ENCODE measurements at places on chromosomes 3 and 15. TPM values are rescaled to one million over a fixed set of nuclear protein-coding genes. Genes with fewer than 3 reads are reported as not detected.

DNA sequence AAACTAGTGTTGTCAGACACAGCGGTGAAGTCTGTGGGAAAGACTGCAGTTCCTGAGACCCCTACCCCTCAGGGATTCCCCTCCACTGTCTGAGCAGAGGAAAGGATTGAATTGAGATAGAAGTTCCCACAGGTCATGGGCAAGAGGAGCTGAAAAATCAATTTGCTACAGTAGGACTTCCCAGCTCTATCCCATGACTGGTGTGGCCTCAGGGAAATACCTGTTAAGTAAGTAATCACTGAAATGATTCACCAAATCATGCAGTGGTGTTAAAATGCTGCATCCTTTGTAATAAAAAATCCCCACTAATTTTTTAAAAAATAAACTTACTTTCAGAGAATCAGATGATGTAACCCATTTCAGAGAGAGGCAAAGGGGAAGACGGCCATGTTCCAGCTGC lies 45.0 kb upstream of the SPRED1 start:
- DNase-seq: no peak

Gene LINGO1
- total RNA-seq: not detected

Gene ZWILCH
- 30.3 TPM for total RNA-seq

- DNase-seq: no peak
Observed at GRCh38 chr15:80785811-80786354, 6.7 kb downstream of the CEMIP start.

- no peak for DNase-seq
Observed at GRCh38 chr3:127182848-127183714, 9.8 kb upstream of the PRR23E start.

DNA sequence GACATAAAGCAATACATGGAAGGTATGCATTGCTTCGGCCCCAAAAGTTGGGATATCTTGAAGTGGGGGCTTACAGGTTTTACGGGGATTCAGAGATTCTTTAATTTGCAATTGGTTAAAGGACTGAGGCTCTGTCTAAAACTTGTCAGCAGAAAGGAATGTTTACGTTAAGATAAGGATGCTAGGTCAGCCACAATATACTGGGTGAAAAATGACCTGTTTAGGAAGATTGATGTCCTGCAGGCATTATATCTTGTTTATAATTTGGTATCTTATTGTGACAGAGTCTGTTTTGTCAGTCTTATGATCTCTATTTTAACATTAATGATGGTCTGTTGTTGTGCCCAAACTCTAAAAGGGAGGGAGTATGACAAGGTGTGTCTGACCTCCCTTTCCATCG lies 15.3 kb upstream of the CCNDBP1 start:
- DNase-seq: no peak

GRCh38 chr3:179832333-179832854 lies 179.6 kb downstream of the USP13 start:
- DNase-seq: no peak

Gene SUMF1
- total RNA-seq: 41.6 TPM

- peak; percentile 84 for DNase-seq
Observed at GRCh38 chr3:14472471-14473351, 67.4 kb downstream of the GRIP2 start.

GRCh38 chr3:86837871-86838270 lies 153.1 kb downstream of the VGLL3 start:
- DNase-seq: no peak

- no peak for DNase-seq
Observed at GRCh38 chr15:77009646-77010311, 14.9 kb downstream of the PSTPIP1 start.

DNA sequence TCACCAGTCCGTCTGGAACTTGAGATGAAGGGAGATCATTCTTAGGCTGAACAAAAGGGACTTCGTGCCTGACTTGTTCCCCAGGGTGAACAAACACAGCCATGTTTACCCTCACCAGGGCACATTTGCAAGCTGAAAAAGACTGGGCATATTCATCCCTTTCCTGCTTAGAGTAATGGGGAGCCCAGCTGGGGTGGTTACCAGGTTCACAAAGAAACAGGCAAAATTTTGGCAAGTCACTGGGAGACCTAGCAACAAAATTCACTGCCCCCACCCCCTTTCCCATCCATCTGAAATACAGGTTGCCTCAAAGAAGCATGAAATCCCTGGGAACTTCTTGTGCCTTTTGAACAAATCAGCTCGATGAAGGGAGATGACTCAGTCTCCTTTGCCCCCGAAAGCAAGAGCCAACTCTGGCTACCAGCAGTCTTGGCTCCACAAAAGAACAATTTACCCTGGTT lies 775.0 kb downstream of the SQOR start:
- no peak for DNase-seq

DNA sequence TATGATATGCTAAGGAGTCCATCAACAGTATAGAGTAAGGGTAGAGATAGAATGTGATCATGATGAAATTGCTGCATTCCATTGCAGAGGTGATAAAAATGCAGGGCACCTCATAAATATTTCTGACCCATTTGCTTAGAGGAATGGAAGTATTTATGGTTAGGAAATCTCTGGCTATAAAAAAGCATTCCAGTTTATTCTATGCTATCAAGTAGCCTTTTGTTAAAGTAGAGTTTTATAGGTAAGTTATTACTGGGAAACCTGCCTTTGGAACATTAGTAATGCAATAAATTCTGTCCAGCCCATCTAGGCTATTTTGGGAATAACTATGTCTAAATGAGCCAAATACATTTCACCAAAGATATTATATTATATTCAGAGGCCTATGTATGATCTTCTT lies 19.8 kb upstream of the STRIT1 start:
- DNase-seq: peak; percentile 77

Gene ZPLD1
- total RNA-seq: not detected

Gene BCHE
- total RNA-seq: not detected

GRCh38 chr15:40142428-40142827 lies 18.4 kb upstream of the BUB1B start:
- no peak for DNase-seq

Gene TMC3
- not detected for total RNA-seq

DNA sequence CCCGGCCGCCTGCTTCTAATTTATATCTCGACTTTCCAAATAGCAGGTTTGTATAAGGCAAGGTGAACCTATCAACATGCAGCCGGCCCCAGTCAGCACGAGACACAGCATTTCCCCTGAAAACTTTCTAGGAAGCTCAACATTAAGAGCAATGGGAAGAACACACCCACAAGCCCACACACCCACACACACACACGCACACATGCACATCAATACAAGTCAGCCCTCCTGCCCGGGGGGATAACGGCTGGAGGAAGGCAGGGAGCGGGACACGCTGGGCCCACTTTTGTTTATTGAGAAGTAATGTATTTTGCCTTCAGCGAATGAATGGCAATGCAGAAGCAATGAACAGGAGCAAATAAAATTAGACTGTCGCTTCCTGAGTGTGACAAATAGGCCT lies 83.5 kb downstream of the PCSK6 start:
- DNase-seq: no peak

GRCh38 chr15:40807028-40807887 lies at the start of the genes DNAJC17 and ZFYVE19:
Gene DNAJC17, minus strand, starts transcription at chr15:40807473. Its CDS starts 27 bp downstream, at chr15:40807446.
Gene ZFYVE19, plus strand, starts transcription at chr15:40807089. Its CDS starts 501 bp downstream, at chr15:40807590.
- DNase-seq: peak; percentile 91

Gene MST1R
- 98.3 TPM for total RNA-seq

DNA sequence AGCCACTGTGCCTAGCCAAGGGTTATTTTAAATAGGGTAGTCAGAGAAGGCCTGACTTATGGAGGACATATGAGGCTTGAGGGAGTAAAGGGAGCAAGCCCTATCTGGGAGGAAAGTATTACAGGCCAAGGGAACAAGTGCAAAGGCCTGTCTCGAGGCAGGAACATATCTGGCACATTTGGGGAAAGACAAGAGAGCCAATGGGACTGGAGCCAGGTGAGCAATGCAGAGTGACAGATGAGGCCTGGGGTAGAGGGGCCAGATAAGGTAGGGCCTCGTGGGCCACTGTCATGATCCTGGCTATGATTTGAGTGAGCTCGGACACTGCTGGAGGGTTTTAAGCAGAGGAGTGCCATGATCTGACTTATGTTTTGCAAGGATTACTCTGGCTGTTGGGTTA lies 43.8 kb downstream of the DCP1A start:
- DNase-seq: no peak

Gene LYZL4
- not detected for total RNA-seq

- DNase-seq: peak; percentile 4
Observed at GRCh38 chr3:135106445-135106844, 311.4 kb downstream of the EPHB1 start.

DNA sequence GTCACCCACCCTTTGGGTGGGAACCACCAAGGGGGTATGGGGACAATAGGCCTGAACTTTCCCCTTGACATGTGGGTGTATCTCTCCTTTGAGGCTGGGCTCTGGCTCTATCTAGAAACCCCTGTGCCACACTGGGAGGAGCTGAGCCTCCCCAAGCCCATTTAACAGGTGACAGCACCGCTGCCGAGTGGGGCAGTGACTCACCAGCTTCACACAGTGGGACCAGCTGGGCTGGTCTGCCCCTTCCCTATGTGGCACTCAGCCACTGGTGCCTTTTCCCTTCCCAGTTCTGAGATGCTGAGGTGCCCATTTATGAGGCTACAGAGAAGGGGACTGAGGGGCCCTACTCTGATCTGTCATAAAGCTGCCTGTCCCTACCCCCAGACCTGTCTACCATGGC lies 5.1 kb downstream of the PSTPIP1 start:
- no peak for DNase-seq

Gene SPINK8
- total RNA-seq: not detected

Data from PC-9 (cell line).